ENCODE measurements at places on chromosomes 16 and 17.

GRCh38 chr16:70460737-70461261 lies 6.4 kb downstream of the FCSK start:
- no peak for DNase-seq

- DNase-seq, result no peak
Measured at GRCh38 chr16:19130852-19131824, 17.4 kb downstream of the ITPRIPL2 start.

DNA sequence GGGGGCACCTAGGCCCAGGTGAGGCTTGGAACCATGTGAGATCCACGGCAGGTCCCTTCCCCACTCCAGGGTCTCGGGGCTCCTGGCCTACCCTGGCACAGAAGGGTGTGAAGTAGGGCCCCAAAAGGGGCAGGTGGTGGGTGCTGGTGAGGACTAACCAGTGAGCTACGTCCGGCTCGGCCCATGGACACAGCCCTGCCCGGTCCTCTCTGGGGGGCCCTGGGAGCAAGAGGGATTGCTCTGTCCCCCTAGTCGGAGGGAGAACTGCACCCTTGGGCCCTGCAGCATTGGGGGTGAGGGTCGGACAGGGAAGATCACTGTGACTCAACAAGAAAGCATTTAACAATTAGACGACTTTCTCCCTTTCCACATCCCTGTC lies 2.9 kb downstream of the ENPP7 start:
- no peak for DNase-seq

GRCh38 chr17:75152523-75152921 lies 1.8 kb downstream of the JPT1 start:
- no peak for DNase-seq

DNA sequence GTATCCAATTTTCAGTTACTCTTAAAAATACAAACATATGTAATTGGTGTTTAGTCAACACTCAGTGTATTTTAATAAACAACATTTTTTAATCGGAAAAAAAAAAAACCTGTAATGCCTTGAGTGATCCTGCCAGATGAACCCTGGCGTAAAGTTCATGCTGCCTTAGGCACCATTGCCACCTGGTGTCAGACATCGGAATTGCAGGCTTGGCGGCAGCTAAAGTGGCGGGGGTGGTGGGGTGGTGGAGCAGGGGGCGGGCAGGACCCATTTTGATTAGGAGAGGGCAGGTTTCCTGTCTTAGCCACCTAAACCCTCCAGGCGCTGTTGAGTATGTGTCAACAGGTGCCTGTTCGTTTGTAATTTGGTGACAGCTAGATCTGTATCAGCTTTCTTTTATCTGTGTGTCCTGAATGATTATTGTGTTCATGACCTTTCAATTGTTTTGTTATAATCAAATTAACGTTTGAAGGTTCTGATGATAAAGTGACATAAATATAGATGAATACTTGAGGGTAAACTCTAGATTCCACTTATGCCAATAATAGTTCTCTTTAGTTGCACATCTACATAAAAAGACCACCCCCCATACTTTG lies 588.7 kb downstream of the CDH13 start:
- no peak for DNase-seq

- DNase-seq, result no peak
Measured at GRCh38 chr16:53611179-53611696, 92.4 kb downstream of the RPGRIP1L start.

DNA sequence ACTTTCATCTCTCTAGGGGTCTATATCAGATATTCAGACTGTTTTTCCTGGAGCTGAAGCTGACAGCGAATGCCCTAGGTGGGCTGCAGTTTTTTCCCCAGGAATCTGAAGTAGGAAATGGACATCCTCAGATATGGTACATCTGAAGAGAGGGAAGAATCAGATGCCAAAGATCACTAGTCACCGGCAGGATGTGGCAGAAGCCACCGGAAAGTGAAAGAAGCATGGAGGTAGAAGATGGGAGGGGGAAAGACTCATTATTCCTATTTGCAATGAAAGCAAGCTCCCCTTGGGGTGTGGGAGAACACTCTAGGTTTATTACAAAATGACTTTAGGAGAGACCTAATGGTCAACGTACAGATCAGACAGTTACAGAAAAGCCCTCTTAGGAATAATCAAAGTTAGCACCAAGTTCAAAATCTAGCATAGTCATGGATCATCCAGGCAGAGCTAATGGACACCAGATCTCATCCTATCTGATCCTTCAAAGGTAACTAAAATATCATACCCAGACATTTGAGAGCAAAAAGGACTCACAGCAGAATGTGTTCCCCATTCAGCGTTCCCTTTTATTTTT lies 110.7 kb downstream of the HS3ST3A1 start:
- no peak for DNase-seq

DNA sequence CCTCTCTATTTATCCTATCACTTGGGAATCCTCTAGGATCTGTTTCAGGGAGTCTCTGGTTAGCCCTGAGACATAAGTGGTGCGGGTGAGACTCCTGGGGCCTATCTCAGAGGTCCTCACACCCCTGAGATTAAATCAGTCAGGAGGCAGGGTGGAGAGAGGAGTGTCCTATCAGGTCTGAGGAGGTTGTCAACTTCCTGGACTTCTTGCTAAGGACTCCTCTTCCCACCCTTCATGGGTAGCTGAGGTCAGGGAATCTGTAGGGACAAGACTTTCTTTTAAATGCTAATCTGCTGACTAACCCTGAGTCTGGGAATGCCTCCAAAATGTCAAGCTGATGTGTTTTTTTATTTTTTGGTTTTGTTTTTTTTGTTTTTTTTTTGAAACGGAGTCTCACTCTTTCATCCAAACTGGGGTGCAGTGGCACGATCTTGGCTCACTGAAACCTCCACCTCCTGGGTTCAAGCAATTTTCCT lies 6.6 kb upstream of the ARMC5 start:
- no peak for DNase-seq

DNA sequence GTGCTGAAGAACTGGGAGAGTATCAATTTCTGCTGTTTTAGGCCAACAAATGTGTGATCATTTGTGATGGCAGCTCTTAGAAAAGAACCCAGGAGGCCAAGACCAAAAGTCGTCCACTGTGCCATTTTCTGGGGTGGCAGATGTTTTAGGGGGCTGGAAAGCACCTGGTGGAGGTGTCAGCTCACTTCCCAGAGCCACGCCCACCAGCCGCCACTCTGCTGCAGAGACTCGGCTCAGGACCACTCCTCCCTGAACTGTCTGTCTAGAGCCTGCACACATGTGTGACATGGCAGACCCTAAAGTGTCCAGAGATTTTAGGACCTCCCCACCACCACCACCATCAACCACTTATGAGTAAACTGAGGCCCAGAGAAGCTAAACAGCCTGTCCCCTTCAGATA lies 23.9 kb upstream of the RPL38 start:
- no peak for DNase-seq

DNA sequence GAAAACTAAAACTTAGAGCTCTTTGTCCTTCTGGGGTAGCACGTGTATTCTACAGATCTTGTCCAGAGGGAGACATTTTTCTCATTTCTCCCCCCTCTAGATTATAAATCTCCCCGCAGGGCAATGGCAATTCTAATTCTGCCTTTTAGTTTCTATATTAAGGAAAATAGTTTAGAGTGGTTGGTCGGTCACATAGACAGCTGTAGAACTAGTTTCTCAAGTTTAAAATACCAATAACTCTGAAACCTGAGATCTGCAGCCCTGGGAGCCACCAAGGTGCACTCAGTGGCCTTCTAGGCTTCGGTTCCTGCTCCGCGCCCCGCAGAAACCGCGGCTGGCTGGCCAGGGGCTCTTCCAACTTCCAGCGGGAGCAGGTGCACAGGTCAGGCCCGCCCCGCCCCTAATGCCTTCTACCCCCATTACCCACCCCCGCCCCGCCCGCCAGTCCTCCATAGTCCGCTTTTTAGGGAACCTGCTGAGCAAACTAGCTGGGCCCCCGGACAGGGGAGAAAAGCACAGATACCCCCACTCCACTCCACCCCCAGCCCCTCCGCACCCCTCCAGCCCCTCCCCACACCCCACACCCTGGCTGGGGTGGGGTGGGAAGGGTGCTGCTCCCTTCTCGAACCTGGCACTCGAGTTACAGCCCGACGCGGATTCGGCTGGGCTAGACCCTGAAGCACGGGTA lies 431 bp downstream of the SLFN11 start:
- no peak for DNase-seq

DNA sequence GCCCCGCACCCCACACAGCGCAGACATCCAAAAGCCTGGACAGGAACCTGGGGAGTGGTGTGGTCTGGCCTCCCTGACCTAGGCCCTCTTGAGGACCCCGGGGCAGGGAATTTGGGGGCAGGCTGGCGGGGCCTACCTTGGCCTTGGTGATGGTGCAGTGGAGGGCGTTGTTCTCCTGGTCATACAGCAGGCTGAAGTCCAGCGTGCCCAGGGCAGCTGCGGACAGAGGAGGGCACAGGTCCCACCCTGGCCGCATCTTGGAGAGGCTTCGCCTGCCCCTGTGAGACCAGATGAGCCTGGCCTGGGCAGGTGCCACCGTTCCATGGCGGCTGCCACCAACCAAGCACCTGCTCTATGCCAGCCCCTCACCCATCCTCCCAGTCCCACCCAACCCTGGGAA lies 9.0 kb downstream of the DOC2B start:
- DNase-seq, result no peak

DNA sequence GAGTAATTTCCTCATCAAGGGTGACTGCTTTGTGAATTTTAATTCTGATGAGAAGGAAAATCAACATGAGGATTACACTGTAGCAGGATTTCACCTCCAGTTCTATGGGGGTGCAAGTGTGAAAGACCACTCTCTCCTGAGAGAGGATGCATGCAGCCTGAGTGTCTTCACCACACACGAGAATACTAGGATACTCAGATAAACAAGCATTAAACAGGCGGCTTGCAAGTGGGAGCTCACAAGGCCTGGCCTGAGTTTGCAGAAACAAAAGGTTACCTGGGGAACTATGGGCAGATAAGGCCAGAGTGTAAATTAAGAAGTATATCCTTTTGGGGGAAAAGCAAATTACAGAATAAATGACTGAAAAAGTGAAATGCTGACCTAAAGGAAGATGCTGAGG lies 46.6 kb downstream of the MYH10 start:
- DNase-seq, result no peak

DNA sequence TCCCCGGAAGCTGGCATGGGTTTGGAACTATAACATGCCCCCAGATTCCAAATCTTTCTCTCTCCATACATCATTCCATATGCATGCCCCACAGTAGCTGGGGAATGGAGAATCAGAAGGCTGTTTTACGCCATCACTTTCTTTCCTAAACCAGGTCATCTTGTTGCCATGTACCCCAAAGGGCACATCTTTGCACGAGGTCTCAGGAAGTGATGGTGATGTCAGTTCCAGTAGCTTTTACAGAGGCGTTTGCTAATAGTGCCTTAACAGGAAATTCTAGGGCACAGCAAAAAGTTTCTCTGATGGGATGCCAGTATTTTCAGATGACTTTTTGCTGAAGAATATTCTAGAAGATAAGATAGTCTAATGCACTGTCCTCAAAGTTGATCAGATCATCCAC lies 241.5 kb downstream of the MAF start:
- DNase-seq, result no peak

- DNase-seq, result no peak
Measured at GRCh38 chr17:28942925-28943324, 8.4 kb downstream of the PHF12 start.

DNA sequence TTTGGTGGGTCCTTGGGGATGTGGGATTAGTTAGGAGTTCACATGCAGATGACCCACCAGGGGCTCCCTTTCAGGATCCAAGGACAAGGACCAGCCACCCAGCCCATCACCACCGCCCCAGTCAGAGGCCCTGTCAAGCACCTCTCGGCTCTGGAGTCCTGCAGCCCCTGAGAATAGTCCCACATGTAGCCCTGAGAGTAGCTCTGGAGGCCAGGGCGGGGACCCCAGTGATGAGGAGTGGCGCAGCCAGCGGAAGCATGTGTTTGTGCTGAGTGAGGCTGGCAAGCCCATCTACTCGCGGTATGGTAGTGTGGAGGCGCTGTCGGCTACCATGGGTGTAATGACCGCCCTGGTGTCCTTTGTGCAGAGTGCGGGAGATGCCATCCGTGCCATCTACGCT lies 2.4 kb downstream of the MON1B start:
- DNase-seq, result no peak

Data from NCI-H1417 treated with DMSO at 0.1 percent for 48 hours (cell line).